Left lung (tissue), 14 donors: ENCODE measurements at places on chromosomes 2 and 18. TPM values are rescaled to one million over a fixed set of nuclear protein-coding genes. Genes with fewer than 3 reads are reported as not detected.

DNA sequence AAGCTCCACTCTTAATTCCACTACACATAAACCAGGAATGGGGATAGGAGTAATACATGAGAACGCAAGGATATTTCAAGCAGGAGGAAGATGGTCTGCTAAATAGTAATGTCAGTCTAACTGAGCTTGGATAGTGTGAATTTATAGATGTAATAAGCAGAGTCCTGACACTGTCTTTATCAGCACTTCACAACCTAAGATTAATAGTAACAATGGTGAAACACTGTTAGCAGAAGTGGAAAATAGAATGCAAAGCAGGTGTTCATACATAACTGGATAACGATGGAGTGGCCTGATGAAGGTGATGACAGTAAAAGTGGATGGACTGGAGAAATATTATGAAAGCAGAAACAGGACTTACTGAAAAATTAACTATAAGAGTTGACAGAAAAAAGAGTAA lies 80.4 kb downstream of the ROCK2 start:
- DNase-seq = no peak

- DNase-seq = no peak
Measured at GRCh38 chr2:210458395-210458794, 18.2 kb downstream of the LANCL1 start.

- DNase-seq = no peak
Measured at GRCh38 chr18:77105028-77105427, 27.6 kb downstream of the MBP start.

DNA sequence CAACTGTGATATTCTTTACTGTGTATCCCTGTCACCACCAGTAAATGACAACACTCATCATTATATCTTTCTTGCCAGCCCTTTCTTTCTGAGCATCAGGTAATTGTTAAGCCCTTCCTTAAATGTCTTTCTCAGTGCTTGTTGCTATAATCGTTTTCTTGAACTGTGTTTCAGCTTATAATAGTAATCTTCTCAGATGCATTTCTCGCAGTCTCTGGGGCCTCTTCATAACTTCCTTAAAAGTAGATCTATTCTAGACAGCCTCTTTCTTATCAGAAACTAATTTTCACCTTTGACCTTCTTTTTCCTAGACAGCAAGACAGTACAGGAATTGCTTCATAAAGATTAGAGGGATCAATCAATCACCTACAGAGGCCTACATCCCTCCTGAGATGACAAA lies 648.1 kb downstream of the CPS1 start:
- DNase-seq = no peak

The ZBTB14 gene
- 19.0 TPM for polyA plus RNA-seq
